ENCODE measurements at places on chromosomes 2 and 18.
A peak's percentile ranks its signal among the peaks of the same experiment; 100 is the strongest.

- no peak for DNase-seq
Measured at GRCh38 chr18:58492891-58493469, 135.9 kb downstream of the ALPK2 start.

DNA sequence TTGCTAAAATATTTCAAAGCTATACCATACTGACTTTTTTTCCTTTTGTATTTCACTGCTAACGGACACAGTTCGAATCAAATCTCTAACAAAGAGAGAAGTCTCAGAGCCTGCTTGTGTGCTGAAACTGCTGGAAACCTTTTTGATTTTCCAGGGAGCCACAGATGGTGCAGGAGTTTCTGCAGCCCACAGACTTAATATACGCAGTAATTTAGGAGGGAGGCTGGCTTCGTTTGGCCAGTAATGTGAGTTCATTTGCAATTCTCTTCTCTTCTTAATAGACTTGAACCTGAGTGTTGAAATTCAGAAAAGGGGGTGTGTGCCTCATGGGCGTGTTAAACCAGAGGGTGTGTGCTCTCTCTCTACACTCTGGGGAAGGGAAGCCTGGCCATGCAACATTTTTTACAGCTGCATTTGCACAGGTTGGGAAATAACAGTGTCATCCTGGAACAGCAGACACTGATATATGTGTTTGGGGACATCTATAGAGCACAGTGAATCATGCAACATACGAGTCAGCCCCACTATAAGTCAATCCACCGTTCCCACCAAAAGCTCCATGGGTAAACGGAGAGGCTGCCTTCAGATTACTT lies 333.0 kb downstream of the CLIP4 start:
- no peak for DNase-seq

DNA sequence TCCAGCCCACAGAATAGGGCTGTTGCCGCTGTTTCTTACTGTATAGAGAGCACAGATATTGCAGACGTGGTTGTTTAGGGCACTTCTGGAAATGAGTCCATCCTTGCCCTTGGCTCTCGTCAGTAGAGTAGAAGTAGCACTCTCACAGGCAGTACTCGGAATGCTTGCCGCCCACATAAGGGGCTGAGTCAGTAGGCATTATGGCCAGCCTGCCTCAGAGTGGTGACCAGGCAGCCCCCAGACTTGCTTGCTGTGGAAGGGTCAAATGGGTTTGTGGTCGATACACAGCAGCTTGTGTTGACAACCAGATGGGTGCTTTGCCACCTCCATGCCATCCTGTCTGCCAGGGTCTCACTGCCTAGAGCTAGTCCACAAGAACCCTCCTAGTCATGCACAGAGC lies 38.7 kb downstream of the PLEKHB2 start:
- DNase-seq = no peak

- no peak for DNase-seq
Measured at GRCh38 chr2:105781274-105781978, 36.7 kb downstream of the NCK2 start.

- DNase-seq = no peak
Measured at GRCh38 chr2:217520356-217521010, 482.3 kb downstream of the TNS1 start.

DNA sequence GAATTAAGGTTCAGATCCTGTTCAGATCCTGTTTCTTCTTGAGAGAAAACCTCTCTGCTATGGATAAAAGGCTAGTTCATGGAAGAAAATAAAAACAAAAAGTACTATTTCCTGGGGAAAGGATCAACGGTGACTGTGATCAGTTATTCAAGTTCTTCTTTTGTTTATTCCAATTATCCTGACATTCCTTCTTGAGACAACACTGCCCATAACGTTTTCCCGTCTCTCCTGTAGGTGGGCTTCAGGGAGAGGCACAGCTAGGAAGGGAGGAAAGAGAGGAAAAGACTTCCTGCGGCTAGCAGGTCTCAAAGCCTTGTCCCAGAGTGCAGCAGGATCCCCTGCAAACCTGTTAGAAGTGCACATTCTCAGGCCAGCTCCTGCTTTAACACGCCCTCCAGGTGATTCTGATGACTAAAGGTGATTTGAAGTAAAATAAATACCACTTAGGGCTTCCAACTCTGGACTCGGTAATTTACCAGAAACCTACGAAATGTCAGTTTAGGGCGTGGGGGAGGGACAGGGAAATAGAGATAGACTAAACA lies 4.5 kb upstream of the FHL2 start:
- DNase-seq = peak; percentile 15

GRCh38 chr18:26667046-26667445 lies 118.7 kb upstream of the KCTD1 start:
- no peak for DNase-seq

GRCh38 chr2:47946593-47946992 lies 40.3 kb upstream of the FBXO11 start:
- no peak for DNase-seq

GRCh38 chr2:219369447-219369861 lies 18.3 kb downstream of the DNPEP start:
- DNase-seq = no peak

GRCh38 chr2:102100371-102101096 lies 42.0 kb upstream of the IL1R1 start:
- DNase-seq = no peak

DNA sequence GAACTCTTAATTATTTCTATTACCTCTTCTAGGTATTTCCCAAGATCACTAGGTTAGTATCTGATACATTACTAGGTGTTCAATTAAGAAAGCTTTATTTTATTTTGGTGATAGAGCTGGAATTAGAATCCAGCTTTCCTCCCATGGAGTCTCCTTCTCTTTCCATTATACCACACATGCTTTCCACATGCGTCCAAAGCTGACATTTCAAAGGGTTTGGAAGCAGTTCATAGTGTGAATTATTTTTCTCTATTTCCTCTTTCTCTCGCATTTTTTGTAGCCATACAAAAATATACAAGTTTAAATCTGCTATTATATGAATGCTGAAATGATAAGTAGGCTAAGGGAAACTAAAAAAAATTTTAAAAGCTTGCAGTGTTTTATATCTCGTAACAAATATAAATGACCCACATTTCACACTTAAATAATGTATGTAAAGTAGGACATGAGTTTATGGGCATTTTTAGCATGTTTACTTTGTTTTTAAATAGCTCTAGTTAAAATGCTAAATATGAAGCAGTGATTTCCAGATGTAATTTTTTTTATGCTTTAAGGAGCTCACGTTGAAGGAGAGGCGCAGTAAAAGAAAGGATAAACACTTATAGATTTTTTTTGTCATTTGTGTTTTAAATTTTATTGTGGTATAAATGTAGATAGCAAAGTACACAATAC lies 20.1 kb downstream of the ZC3H6 start:
- no peak for DNase-seq

DNA sequence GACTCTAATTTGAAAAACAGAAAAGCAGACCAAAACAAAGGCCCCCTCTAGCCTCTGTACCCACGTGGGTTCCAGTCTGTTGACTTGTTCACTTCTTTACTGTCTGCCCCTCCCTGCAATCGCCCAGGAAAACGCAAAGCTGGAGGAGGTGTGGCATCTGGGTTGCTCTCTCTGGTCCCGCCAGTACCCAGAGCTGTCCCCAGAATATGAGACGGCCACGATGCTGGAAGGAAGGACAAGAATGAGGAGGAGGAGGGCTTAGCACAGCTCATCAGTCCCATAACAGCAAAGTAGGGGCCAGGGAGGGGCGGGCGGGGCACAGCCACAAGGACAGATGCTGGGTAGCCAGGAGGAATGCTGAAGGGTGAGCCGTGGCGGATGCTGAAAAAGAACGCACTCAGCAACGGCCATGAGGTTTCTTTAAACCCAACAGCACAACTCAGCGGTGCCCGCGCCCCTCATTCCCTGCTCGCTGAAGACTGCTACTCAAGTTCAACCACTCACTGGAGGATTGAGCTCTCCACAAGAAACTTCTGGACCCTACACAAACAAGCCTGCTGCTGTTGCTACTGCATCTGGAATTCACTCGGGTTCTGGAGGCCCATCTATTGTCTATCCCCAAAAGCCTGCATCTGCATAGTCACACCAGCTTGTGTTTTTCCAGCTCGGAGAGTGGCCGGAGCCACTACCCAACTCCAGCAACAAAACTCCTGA lies 187.7 kb downstream of the HDAC4 start:
- no peak for DNase-seq

GRCh38 chr2:238330391-238330790 lies 10.1 kb downstream of the TRAF3IP1 start:
- DNase-seq = no peak

DNA sequence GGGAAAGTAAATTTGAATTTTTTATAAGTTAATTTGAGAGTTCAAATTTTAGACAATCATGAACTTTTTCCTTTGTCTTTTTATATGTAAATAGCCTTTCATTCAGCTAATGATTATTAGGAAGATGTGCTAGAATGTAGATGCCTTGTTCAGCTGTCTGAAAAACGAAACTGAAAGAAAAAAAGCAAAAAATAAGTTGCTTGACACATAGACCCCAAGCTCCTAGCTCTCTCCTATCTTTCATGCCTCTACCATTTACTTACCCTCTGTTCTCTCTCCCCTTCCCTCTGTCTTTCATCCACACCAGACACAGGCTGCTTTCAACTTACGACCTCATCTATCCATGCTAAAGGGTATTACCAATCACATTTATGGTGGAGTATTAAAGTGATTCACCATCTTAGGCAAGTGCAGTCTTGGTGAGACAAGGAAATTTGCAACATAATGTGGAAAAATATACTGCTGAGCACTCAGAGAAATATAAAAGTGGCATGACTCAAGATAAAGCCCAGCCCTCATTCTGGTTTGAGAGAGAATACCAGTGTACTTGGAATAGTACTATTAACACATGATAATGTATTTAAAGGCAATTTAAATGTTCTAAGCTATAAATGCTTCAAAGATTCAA lies 425.6 kb downstream of the SUCLG1 start:
- no peak for DNase-seq

DNA sequence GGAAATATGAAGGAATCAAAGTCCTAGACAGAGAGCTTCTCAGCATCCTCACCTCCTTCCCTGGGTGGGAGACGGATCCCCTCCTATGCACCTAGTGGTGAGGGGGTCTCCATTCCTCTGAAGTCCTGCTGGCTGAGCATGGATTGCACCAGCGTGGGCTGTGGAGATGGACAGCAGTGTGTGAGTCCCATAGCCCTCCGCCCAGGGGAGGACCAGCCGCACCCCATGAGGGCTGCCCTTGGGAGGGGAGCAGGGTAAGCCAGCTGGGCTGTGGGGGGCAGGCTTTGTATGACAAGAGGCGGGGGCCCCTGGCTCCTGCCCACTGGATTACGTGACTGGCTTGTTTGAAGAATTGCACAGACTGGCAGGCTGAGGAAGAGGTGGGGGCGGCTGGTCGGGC lies 768.2 kb downstream of the GALR1 start:
- DNase-seq = no peak

DNA sequence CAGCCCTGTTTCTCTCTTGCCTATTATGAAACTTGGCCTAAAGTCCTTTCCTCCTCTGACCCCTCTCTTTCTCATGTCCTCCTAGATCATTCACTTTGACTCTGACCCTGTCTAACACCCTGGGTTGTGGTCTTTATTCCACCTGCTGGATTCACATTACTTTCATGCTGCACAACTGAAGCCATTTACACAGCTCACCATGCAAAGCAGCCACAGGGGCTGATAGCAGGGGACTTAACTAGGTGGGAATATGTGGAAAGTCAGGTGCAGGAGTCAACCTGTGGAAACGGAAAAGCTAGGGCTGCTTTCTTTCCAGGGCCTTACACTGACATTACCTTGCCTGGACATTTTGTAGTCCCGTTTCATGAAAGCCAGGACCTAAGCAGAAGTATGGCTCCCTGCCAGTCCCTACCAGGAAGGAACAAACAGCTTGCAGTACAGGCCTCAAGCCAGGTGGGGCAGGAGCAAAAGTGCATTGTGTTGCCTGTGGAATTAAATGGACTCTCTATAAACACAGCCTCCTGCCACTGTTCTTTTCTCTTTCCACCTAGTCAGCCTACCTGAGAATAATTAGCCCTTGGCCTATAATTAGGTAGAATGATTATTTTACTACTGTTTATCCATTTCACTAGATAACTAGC lies 11.8 kb downstream of the MAPRE3 start:
- DNase-seq = no peak

DNA sequence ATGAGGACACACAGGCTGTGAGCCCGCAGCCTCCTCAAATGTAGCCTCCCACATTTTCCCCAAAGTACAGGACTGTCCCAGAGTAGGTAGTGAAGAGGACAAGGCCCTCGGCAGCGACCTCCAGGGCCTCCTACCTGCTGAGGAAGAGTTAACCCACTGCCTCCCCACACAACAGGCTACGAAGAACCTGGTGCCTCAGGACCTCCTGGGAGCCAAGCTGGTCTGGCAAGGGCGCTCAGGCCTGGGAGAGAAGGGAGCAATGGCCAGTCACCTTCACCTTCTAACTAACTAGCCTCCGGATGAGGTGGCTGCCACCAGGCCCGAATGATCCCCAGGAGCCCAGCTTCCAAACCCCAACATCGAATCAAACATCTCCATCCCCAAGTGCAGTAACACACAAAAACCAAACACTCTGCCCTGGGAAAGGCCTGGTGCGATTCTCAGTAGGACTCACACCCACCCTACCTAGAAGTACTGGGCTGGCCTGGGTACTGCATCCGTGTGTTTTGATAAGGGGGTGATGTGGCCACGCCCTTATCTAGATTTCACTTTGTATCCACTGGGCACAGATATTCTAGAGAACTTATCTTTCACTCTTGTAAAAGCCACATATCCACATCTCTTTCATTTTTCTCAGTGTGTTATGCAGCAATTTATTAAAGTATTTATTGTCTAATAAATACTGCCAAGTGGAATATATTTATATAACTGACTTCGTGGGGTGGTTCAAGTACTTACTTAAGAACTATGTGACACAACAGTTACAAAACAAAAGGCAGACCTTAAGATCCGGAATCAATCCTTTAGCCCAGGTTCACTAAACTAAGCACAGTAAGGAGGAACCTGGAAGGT lies 9.7 kb downstream of the ERFE start:
- no peak for DNase-seq

DNA sequence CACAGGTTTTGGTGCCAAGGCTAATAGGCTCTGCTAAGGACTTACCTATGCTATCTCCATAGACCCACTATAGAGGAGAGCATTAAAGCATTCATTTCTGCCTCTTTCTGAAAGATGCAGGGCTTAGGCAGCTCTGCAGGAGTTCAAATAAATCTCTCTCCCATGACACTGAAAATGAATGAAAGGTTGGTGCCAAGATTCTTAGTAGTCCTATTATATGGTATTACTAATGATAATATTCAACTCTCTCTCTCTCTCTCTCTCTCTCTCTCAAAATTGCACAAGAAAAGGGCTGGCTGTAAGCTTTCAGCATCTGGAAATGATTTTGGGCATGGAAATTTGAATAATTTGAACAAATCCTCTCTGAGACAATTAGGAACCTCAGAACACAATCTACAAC lies 433.7 kb downstream of the MBD2 start:
- no peak for DNase-seq

- no peak for DNase-seq
Measured at GRCh38 chr18:74116633-74117554, 30.7 kb downstream of the FBXO15 start.

GRCh38 chr2:144132357-144132756 lies 387.6 kb downstream of the ZEB2 start:
- no peak for DNase-seq

Data from heart left ventricle (tissue), 16 donors.